ENCODE measurements at places on chromosomes 16 and 17.

DNA sequence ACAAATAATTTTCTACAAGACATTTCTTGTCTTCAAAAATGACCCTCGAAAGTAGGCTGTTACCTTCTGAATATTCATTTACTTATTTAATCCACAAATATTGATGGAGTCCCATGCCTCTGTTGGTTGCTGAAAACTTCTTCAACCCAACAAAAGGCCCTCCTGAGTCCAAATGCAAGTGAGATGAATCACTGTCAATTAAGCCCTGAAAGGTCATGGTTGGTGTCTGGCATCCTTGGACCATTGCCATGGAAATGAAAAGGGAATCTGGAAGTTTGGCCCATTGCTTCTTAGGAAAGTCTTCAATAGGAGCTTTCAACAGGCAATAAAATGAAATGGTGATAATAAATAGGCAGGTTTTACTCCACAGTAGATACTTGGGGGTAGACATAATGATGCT lies 364.7 kb upstream of the DYNLRB2 start:
- no peak for DNase-seq

DNA sequence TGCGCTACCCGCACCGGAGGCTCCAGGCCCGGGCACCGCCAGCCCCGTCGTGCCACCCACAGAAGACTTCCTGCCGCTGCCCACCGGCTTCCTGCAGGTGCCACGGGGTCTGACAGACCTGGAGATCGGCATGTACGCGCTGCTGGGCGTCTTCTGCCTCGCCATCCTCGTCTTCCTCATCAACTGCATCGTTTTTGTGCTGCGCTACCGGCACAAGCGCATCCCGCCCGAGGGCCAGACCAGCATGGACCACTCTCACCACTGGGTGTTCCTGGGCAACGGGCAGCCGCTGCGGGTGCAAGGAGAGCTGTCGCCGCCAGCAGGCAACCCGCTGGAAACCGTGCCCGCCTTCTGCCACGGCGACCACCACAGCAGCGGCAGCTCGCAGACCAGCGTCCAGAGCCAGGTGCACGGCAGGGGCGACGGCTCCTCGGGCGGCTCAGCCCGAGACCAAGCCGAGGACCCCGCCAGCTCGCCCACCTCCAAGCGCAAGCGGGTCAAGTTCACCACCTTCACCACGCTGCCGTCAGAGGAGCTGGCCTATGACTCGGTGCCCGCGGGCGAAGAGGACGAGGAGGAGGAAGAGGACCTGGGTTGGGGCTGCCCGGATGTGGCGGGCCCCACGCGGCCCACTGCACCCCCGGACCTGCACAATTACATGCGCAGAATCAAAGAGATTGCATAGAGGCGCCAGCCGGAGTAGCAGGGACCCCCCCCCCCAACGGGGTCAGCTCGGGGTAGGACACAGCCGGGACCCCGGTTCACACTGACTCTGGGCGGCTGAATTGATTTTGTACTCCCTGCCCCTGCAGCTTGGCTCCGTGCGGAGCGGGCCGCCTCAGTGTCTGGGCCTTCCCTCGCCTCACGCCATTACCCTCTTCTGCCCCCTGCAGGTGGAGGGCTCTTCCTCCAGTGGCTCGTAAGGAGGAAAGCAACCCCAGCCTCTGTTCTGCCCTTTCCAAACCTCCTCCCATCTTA lies 58.5 kb downstream of the TMEM132E start:
- DNase-seq = peak; percentile 94

DNA sequence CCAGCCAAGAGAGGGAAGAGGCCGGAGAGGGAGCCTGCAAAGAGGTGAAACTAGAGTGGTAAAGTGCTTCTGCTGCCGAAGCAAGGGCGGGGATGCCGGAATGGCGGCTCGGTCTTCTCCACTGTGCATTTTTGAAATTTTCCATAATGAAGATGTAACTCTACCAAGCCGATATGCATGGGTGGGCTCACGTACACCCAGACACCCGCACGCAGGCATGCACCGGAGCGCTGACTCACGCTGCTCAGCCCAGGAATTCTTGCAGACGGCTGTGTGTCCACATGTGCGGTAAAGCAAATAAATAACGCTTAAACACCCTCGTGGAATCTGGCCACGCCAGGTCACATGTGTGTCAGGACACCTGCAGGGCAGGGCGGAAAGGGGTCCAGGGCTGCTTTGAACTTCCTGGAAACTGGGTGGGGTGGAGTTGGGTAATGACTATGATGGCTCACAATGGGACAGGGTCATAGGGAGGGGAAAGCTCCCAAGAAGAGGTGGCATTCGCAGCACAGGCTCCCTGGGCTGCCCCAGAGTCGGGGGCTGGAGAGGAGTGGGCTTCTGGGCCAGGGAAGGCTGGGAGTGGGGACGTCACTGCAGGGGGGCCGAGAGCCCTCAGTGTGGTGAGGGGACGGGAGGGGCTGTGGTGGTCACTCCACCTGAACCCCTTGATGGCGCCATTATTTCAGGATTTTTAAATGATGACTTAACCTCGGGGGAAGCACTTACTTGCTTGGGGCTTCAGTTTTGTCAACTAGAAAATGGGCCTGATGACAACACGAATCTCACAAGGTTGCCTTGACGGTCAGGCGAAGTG lies 265.5 kb downstream of the PARN start:
- DNase-seq = peak; percentile 43

DNA sequence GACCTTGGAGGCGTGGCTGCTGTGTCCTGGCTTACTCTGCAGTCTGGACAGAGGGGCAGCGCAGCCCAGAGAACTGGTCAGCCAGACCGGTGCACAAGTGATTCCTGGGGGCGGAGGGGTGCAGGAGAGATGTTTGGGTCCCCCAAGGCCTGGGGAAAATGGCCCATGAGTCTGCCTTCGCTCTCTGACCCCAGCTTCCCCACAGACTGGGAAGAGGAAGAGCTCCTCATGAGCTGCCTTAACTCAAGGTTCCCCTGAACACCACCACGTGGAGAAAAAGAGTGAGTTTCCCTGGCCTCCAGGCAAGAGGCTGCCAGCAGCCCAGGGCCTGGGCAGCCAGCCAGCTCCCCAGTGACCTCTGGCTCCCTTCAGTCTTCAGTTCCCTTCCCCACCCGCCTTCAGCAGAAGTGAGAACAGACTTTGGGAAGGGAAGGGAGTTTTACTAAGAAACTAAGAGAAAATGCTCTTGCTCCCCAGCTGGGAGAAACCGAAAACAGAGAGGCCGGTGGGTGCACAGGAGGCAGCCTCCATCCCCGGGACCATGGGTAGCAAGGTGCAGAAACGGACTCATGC lies 2.0 kb upstream of the C17orf99 start:
- no peak for DNase-seq

DNA sequence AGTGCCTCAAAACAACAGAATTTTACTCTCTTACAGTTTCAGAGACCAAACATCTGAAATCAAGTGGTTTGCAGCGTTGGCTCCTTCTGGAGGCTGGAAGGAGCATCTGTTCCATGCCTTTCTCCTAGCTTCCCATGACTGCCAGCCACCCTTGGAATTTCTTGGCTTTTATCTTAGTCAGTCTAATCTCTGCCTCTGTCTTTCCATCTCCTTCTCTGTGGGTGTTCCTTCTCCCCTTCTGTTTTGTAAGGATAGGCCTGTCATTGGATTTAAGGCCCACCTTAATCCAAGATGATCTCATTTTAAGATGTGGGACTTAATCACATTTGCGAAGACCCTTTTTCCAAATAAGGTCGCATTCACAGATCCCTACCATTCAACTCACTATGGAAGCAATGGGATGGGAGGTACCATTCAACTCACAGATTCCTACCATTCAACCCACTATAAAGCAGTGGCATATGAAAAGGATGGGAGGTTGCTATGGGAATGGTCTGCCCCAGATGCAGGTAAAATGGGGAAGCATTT lies 321.8 kb downstream of the WWOX start:
- peak; percentile 68 for DNase-seq

GRCh38 chr17:75504347-75505151 lies 10.8 kb downstream of the CASKIN2 start:
- DNase-seq = peak; percentile 67

GRCh38 chr16:997440-998051 lies 16.0 kb downstream of the SOX8 start:
- peak; percentile 83 for DNase-seq

- no peak for DNase-seq
These were observed 14.4 kb upstream of the ABCC3 start for GRCh38 chr17:50620237-50620636.

DNA sequence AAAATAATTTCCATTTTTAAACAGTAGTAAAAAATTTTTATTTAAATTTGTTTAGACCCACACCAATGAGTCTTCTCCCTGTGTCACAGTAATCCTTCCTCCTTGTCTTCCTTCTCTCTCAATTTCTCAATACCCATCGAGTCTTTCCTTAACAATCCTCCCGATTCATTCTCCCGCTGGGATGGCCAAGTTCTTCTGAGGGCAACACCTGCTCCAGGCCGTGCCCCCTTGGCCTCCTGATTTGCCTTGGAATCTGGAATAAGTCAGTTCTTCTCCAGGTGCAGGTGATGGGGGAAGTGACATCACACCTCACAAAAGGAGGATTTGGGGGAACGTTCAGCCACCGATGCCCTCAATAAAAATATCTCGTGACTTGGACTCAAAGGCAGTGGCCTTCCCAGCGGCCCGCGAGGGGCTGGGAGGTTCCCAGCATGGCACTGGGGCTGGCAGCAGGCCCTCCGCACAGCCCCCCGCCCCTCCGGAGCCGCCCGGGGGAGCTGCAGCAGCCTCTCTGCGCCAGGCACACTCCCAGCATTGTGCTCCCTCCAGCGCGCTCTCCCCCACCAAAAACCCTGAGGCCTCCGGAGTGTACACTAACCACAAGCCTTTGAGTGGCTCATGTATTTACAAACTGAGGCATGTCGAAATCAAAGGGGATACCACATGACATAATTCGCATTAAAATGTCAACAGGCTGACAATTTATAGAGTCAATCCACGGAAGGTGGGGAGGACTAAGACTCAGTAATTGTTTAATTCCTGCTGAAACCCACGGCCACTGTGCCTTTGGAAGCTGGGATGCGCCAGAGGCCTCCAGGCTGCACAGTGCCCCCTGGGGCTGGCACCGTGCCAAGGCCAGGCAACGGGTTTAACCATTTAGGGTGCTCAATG lies 120.5 kb downstream of the ZFHX3 start:
- DNase-seq = no peak

DNA sequence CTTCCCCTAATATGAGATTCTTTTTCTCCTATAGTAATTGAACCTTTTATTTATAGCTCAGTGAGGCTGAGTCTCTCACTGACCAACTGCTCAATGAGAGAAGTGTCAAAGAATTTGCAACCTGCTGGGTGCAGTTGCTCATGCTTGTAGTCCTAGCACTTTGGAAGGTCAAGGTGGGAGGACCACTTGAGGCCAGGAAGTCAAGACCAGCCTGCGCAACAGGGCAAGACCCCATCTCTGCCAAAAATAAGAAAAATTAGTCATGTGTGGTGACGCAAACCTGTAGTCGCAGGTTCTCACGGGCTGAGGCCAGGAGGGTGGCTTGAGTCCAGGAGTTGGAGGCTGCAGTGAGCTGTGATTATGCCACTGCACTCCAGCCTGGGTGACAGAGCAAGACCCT lies 30.9 kb upstream of the CRYBA1 start:
- no peak for DNase-seq

GRCh38 chr17:78774453-78774852 lies 7.6 kb downstream of the CYTH1 start:
- no peak for DNase-seq

- DNase-seq = no peak
These were observed 10.1 kb downstream of the KRT39 start for GRCh38 chr17:40956401-40957254.

GRCh38 chr16:1612320-1613111 lies at the start of gene CRAMP1:
Gene CRAMP1 (plus strand): TSS chr16:1612360. CDS start chr16:1614640, 2,280 bp downstream.
- peak; percentile 54 for DNase-seq

GRCh38 chr17:61097781-61098180 lies 301.9 kb upstream of the TBX2 start:
- DNase-seq = no peak

DNA sequence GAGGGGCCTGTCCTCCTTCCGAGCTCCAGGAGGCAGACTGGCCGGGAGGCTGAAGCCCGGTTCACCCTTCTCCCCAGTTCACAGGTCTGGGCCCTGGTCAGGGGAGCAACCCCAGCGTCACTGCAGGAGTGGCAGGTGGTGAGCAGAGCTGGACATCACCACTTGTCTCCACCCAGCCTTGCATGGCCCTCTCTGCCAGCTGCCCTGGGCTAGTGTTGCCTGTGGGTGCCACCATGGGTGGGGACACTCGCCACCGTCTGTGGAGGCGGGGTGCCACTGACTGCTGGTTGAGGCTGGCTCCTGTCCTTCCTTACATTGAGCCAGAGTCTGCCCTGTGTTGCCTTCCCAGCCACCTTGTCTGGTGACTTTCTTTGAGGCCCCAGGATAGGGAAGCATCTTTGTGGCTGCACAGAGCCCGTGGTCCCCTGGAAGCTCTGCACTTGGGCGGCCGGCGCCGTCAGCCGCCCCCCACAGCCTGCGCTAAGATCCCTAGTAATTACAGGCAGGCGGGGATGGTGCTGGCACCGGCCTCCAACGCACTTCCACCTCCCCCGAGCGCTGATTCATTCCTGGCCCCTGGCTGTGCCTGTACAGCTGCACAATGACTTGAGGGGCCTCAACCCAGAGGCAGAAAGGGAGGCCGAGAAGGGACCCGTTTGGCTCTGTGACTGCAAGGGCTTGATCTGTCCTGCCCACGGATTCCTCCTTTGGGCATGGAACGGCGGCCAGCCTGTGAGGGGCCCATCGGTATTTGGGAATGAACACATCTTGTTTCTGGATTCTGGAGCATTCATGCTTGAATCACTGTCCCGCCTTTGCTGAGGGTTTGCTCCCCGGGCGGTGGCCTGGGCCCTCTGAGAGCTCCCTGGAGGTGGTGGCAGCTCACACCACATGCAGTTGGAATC lies 5.2 kb downstream of the BAIAP2 start:
- DNase-seq = no peak

GRCh38 chr17:60087882-60088669 lies 9.4 kb upstream of the HEATR6 start:
- DNase-seq = no peak

- DNase-seq = no peak
These were observed 41.0 kb upstream of the INTS2 start for GRCh38 chr17:61968757-61969156.

- no peak for DNase-seq
These were observed 19.8 kb upstream of the PIK3R6 start for GRCh38 chr17:8887301-8887700.

DNA sequence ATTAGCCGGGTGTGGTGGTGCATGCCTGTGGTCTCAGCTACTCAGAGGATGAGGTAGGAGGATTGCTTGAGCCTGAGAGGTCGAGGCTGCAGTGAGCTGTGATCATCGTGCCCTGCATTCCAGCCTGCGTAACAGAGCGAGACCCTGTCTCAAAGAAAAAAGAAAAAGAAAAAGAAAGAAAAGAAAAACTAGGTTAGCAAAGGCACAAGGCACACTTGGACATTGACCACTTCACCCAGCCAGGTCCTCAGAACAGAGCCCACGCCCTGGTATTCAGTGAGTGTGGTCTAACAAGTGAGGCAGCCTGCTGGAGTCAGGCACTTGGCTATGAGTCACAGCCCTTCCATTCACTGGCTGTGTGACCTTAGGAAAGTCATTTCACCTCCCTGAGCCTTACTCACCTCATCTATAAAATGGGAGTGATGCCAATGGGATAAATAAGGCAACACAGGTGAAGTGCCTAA lies 10.4 kb downstream of the MILR1 start:
- no peak for DNase-seq
